ENCODE measurements at places on chromosomes 5 and 9.

DNA sequence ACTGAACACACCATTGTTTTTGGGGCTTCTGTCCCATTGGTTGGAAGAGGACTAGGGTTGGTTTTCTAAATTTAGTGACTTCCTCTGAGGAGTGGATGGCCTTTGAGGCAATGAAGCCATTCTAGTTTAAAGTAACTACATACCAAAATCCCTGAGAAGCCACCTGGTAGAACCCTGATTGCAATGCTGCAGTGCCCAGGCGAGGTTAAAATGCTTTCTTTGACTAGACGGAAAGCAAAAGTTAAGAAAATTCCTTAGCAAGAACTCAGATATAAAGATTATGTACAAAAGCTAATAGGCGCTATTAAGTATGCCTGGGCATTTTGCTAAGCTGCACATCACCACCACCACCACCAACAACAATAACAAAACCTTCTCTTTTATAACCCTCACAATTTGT lies 20.6 kb downstream of the GLRX start:
- DNase-seq: no peak

DNA sequence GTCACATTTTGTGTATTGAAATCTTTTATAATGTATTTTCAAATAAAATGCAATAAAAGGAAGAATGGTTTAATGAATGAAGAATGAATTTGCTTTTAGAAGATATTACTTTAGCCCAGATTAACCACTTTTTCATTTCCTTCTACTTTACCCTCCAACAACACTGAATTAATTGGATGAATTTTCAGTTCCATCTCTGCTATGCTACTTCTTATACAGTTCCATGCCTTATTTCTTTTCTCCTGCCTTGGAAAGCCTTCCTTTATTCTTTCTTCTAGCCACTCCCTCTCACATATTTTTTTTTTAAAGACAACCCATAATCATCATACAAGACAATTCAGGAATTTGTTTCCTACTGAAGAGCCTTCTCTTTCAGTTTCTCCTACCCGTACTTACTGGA lies 296.6 kb upstream of the TNC start:
- no peak for DNase-seq

DNA sequence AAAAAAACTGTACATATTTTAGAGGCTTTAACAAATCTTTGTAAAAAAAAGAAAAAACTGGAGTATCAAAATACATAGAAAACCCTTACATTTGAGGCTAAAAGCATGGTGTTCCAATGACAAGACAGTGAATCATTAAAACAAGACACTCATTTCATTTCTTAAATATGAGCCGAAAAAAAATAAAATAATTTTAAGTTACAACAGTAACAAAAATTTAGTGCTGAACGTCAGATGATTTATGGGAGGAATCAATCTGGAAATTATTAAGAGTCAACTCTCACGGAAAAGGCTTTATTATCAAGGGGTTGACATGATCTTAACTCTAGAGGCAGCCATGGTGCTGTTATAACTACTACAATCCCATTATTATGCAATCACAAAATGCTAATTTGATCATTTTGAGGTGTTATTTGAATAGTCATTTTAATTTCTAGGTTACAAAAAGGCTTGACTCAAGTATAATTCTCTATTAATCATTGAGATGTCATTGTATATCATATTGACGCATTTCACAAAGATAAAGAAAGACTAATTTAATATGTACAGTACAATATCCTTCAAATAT lies 51.9 kb downstream of the MAPKAP1 start:
- no peak for DNase-seq

DNA sequence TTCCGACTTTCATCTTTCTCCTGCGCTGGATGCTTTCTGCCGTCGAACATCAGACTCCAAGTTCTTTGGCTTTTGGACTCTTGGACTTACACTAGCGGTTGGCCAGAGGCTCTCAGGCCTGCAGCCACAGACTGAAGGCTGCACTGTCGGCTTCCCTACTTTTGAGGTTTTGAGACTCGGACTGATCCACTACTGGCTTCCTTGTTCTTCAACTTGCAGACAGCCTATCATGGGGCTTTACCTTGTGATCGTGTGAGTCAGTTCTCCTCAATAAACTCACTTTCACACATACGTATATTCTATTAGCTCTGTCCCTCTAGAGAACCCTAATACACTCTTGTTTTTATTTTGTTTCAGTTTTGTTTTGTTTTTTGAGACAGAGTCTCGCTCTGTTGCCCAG lies 10.3 kb downstream of the FKBP15 start:
- DNase-seq: no peak

DNA sequence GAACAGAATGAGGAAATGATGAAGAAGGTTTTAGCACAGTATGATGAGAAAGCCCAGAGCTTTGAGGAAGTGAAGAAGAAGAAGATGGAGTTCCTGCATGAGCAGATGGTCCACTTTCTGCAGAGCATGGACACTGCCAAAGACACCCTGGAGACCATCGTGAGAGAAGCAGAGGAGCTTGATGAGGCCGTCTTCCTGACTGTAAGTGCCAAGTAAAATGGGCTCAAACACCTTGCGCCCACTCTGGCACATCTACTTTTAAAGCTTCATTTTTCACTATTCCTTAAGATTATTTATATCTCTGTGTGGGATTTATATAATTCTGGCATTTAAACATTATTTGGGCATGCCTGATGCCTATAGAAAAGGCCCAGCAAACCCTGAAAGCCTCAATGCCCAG lies 55.6 kb downstream of the CMYA5 start:
- no peak for DNase-seq

GRCh38 chr9:87878989-87879511 lies 3.6 kb upstream of the SPATA31E1 start:
- DNase-seq: no peak

- DNase-seq: no peak
These were observed 120.8 kb downstream of the GALNT10 start for GRCh38 chr5:154311362-154311761.

- DNase-seq: no peak
These were observed 273.3 kb downstream of the AOPEP start for GRCh38 chr9:94999832-95000231.

GRCh38 chr9:69743930-69744329 lies 15.9 kb downstream of the PTAR1 start:
- DNase-seq: no peak

DNA sequence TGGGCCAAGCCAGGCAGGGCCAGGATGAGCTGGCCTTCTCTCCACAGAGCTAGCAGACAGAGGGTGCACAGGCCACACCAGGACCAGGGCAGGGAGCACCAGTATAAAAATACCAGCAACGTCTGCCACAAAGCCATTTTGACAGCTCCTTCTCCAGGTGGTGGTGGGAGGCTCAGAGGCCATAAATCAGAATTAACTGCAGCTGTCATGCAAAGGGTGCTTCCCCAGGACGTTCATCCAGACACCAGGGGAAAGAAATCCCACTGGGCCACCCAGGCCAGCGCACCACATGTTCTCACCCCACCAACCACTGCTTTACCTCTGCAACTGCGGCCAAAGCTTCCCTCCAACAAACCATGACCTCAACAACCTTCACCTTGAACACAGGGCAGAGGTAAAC lies 403.7 kb upstream of the TRPC7 start:
- no peak for DNase-seq

GRCh38 chr5:137320056-137321045 lies 178.8 kb downstream of the SPOCK1 start:
- no peak for DNase-seq

- DNase-seq: no peak
These were observed 11.3 kb downstream of the C5orf15 start for GRCh38 chr5:133957080-133957479.

DNA sequence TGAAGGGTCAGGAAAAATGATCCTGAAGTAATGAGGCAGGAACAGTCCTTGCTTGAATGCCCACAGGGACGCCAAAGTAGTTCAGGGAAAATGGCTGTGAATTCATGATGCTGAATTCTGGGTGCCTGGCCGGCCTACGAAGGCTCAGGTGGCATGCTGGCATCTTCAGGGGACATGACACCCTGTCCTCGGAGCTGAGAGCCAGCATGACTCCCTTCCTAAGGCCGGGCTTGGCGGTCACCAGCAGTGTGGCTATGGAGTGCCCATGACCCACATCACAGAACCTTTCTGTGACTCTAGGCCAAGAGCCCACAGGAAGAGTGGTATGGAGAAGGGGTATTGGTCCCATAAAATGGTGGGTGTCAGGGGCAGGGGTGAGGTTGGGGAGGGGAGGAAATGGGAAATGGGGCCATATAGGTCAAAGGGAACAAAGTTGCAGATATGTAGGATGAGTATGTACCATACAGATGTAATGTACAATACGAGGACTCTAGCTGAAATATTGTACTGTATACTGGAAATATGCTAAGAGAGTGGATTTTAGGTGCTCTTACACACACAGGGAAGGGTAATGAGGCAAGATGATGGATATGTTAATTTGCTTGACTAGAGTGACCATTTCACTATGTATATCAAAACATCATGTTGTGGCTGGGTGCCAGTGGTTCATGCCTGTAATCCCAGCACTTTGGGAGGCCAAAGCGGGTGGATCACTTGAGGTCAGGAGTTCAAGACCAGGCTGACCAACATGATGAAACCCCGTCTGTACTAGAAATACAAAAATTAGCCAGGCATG lies 202.8 kb upstream of the KLF9 start:
- DNase-seq: no peak

- no peak for DNase-seq
These were observed 159.4 kb upstream of the PRR16 start for GRCh38 chr5:120304663-120305062.

- peak; percentile 60 for DNase-seq
These were observed 6.3 kb downstream of the TESK1 start for GRCh38 chr9:35611230-35611797.

- no peak for DNase-seq
These were observed 611.0 kb upstream of the KLF4 start for GRCh38 chr9:108100571-108100970.

DNA sequence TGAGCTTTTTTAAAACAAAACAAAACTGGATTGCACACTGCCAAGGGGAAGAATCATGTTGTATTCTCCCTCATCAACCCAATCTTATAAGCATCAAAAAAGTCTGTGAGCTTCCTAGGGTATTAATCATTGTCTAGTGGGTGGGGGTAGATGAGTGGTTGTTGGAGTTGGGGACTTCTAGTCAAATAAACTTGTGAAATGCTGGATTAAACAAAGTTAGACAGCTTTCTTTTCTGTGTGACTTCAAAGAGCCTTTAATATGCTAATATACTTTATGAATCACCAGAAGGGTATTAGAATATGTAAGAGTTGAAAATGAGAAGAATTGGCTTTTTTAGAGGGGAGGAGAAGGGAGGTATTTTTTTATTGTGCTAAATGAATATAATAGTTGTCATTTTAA lies 87.7 kb downstream of the GALNT10 start:
- DNase-seq: no peak

GRCh38 chr9:136525207-136525606 lies 20.6 kb downstream of the NOTCH1 start:
- no peak for DNase-seq

GRCh38 chr5:39424736-39425637 lies at the start of gene DAB2:
TSS of gene DAB2 (minus strand) at chr5:39424980. CDS start at chr5:39394320, 30,660 bp downstream.
- peak; percentile 26 for DNase-seq

All from CD4-positive, alpha-beta T cell treated with Interleukin-6 at 100 ng/mL for 8 hours (primary cell).